ENCODE measurements at places on chromosomes 2 and 18.

GRCh38 chr2:237711458-237712150 lies 84.2 kb downstream of the LRRFIP1 start:
- no peak for DNase-seq

GRCh38 chr18:78239090-78239457 lies 740.5 kb upstream of the SALL3 start:
- no peak for DNase-seq

GRCh38 chr2:47070920-47071824 lies 83.9 kb downstream of the STPG4 start:
- DNase-seq: peak; percentile 67

DNA sequence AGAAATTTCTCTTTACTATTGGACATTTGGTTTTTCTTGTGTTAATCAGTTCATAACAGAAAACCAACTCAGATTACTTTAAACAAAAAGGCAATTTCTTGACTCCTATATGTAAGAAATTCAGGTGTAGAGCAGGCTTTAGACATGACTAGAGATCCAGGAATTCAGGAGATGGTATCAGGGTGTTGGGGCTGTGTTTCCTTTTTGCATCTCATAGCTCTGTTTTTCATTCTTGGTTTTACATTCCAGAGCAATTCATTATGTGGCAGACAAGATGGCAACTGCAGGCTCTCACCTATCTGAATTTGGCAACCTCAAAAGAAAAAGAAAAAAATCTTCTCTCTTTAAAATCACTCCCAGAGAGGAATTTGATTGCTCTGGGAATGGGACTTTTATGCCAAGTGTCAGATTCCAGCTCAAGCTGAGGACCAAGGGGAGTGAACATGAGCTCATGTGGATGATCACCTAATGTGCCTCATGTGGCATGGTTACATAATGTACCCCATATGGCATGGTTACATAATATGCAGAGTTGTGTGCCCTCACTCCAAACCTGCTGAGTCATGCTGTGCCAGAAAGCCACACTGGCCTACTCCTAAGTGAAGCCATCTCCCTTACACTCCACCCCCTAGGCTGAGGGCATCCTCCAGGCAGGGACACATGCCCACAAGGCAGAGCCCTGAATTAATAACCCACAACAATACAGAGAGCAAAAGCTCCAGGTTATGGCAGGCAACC lies 282.7 kb downstream of the MBD2 start:
- no peak for DNase-seq

GRCh38 chr2:237319887-237320286 lies 94.1 kb downstream of the COL6A3 start:
- no peak for DNase-seq

- no peak for DNase-seq
These were observed 13.6 kb downstream of the HOXD3 start for GRCh38 chr2:176170602-176171305.

GRCh38 chr2:227613272-227613660 lies 1.4 kb downstream of the SCYGR3 start:
- no peak for DNase-seq

DNA sequence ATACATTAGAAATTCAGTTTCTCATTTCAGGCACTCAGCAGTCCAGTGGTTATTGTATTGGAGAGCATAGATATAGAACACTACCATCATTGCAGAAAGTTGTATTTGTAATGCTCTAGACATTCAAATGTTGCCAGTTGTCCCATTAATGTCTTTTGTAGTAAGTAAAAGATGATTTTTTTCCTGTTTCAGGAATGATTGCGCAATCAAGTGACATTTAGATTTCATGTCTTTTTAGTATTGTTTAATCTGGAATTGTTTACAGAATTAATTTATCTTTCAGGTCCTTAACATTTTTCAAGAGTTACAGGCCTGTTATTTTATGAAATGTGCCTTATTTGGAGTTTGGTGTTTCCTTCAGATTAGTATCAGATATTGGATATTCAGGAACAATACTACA lies 134.7 kb downstream of the MSTN start:
- no peak for DNase-seq

DNA sequence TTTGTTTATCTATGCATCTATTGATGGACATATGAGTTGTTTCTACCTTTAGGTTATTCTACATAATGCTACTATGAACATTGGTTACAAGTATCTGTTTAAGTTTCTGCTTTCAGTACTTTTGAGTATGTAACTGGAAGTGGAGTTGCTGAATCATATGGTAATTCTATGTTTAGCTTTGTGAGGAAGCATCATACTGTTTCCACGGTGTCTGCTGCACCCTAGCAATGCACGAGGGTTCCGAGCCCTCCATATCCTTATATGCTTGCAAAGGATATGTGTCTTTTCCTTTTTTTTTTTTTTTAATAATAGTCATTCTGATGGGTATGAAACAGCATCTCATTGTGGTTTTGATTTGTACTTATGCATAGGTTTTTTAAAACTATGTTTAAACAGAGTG lies 83.7 kb downstream of the FMNL2 start:
- no peak for DNase-seq

- no peak for DNase-seq
These were observed 9.8 kb upstream of the GPC1 start for GRCh38 chr2:240425697-240426096.

DNA sequence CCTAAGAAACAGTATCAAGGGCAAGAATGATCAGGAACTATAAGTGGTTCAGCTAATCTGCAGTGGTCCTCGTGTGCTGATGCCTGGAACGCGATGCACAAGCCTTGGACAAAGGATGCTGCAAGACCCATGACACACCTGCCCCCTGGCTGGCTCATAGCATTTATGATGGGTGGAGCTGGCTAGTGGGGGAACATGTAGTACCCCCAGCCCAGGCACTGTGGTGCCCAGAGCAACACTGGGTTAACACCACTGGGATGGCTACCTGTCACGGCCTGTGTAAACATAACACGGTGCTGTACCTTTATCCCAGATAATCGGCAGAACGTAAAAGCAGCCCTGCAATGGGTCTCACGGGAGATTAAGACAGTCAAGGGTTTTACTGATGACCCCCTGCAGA lies 60.3 kb upstream of the PEX13 start:
- no peak for DNase-seq

DNA sequence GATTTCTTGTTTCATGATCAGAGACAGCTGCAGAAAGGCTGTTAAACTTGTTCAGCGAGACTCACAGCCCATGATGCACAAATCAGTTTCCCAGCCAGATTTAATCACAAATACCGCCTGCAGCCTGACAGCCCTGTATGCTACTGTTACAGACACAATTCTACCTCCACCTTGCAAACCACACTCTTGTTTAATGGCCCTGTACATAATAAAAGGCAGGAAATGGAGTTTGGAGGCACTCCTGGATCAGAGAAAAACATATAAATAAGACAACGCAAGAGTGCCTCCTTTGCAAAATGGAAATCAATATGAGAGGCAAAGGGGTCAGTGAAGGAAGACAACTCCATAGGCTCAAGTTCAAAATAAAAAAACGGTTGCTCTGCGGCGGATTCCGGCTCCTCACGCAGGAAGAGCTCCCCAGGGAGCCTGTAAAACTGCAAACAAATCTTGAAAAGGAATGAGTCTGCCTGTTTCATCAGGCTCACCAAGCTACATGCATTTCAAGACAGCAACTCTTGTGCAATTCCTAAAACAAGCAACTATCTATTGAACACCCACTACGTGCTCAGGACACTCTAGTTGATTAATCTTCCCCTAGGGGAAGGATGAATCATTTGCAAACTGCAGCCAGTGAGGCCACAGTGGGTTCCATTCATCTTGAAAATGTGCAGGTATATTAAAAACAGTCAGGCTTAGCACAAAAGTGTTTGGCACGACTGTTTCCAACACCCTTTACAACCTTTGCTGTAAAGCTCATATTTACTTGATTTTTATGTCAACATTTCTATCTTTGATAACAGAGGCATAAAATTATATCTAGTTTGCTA lies 37.5 kb downstream of the TBC1D8 start:
- no peak for DNase-seq

DNA sequence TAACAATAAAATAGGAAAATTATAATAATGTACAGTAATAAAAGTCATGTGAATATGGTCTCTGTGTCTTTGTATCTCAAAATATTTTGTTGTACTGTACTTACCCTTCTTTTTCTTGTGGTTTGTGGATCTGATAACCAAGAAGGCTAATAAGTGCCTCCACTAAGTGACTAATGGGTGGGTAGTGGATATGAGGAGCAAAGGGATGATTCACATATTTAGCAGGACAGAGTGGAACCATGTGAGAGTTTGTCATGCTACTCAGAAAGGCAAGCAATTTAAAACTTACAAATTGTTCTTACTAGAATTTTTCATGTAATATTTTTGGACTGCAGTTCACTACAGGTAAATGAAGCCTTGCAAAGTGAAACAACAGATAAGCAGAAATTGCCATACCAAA lies 1241.2 kb upstream of the CDH2 start:
- no peak for DNase-seq

DNA sequence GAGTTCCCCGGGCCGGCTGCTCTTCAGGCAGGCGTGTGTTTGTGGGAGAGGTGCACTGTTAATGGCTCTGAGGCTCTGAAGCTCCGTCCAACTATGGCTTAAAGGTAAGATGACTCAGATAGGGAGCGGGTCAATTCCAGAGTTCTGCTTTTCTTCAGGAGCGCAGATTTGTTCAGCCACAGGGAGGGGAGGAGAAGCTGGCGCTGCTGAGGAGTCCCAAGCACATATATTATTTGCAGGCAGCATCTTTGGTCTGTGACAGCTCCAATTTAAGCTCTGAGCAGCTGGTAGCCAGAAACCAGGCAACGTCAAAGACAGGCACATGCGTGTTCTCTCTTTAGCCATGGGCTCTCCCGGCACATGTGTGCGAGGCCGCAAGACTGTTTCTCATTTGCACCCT lies 229.2 kb downstream of the BCL2 start:
- DNase-seq: no peak

- no peak for DNase-seq
These were observed 3.1 kb upstream of the SEH1L start for GRCh38 chr18:12944709-12945108.

GRCh38 chr2:181464966-181465365 lies 7.8 kb downstream of the ITGA4 start:
- no peak for DNase-seq

DNA sequence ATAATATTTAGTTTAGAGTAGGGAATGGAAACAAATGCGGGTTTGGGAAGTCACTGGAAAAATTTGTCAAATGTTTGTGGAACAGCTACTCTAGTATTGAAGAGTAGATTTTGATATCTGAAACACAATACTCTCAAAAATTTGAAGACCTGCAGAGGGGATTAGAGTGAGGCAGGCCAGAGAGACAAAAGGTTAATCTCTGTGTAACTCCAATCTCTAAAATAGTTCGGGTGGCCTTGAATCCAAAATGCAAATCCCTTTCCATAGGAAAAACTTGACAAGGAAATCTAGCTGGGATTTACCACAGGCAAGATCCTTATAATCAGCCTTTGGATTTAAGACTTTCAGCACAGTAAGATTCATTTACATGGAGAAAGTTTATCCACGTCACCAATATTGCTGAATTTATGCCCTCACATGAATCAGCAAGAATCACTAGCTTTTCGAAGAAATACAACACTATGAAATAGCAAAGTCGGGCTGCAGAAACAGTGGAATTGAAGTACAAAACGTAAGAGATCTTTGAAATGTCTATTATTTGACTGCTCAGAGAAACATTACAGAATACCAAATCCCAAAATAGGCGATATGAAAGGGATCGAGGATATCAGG lies 423.7 kb upstream of the ZNF804A start:
- DNase-seq: no peak

GRCh38 chr2:48227617-48228344 lies 302.2 kb upstream of the STON1 start:
- peak; percentile 19 for DNase-seq

DNA sequence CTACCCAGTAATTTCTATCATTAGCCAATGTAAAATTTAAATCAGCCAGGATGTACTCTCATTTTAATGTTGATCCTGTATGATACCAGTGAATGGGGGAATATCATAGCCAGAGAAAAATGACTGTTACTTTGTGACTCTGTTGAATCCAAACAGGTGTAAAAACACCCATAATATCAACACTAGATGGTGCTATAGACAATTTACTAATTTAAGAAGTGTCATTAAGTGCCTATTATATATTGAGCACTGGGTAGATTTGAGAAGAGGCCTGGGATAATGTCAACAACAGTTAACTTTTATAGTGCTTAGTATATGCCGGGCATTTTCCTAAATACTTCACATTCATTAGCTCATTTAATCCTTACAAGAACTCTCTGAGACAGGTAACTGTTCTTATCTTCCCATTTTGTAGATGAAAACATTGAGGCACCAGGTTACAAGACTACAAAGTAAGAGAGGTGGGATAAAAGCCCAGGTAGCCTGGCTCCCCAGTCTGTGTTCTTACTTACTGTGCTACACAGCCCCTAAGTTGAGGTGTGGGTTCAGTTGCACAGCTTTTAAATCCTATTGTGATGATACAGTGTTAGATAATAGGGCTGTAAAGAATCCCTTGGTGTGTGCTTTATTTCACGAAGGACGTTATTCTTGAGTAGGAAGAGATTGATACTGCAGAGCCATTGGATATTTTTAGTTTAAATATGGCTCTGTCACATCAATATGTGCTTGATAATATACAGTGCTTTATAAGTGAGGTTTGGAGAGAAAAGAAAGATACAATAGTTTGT lies 325.5 kb downstream of the AGPS start:
- DNase-seq: no peak

GRCh38 chr2:29235411-29235810 lies 120.2 kb downstream of the CLIP4 start:
- no peak for DNase-seq

DNA sequence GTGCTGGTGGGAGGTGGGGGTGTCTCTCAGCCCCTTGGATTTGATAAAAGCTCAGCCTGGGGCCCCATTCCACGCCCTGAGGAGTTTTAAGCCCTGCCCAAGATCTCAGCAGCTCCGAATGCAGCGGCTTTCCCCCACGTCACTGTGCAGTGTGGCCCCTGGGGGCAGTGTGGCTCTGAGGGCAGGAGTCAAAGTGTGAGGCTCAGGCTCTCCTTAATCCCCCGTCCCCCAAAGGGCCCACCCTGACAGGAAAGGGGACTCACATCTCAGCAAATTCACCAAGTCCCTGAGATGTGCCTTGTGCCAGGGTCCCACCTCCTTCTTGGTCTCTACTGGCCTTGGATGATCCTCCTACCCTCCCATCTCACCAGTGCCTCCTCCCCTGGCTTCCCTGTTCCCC lies 25.2 kb downstream of the NPPC start:
- DNase-seq: no peak

GRCh38 chr2:7758073-7758759 lies 841.0 kb downstream of the RNF144A start:
- no peak for DNase-seq

DNA sequence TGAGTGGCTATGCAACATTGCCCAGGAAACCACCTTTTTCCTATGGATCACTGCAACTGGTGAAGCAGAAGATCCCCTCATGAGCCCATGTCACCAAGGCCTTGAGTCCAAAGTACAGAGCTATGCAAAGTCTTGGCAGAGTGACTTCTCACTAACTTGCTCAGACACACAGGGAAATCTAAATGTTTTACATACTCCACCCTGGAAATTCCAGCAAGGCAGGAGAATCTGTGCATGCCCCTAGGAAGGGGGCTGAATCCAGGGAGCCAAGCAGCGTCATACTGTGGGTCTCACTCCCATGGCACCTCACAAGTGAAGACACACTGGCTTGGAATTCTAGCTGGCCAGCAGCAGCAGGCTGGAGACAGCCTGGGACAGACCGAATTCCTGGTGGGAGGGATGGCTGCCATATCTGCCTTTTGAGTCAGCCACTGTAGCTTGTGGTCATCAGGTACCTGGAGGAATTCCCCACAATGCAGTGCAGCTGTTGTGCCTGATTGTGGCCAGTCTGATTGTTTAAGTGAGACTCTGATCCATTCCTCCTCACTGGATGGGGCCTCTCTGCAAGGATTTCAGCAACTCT lies 1817.4 kb downstream of the SUCLG1 start:
- DNase-seq: no peak
